ENCODE measurements at places on chromosomes 2 and 18.

DNA sequence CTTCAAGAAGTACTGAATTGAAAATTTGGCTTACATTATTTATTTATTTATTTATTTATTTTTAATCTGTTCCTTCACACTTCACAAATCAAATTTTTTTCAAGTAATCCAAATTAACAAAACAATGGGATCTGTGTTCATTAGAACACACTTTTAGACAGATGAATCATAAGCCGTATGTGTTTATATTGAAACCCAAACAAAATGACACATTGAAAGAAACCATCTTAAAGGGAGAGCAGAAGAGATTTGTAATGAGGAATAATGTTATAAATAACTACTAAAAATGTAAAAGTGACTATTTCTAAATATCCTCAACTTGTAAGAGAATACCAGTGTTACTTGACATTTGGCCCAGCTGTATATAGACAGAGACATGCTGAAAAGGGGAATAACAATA is 991.0 kb upstream of the CHAC2 start:
- no peak for DNase-seq

GRCh38 chr18:62420151-62420512 is 95.0 kb downstream of the TNFRSF11A start:
- DNase-seq = no peak

GRCh38 chr2:3420076-3420768 is 40.7 kb downstream of the TRAPPC12 start:
- peak; percentile 56 for DNase-seq

DNA sequence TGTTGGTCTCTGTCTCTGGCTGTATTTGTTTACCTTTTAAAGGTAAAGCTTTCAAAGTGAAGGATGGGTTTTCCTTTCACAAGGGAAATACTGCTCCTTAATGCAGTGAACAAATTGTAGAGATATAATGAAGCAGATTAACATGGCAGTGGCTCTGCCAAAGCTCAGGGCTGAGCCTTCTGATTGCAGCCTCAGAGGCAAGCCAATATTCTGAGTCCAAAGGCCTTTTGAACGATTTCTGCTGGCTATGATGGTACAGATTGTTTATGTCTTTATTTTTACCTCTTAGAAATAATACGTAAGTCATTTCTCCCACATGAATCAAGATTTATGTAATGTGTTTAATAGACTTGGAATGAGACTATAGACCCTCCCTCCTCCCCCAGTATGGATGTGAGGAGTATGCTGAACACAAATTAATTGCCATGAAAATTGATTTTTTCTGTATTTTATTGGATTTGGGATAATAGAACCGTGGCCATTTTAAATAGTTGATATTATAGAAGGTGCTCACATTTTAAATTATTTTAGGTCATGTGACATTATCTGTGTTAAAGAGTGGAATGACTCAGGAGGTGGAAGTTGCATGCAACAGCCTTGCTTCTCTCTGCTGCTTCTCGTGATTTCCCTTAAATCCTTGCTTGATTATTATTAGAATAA is 772 bp downstream of the SCN2A start:
- peak; percentile 18 for DNase-seq

DNA sequence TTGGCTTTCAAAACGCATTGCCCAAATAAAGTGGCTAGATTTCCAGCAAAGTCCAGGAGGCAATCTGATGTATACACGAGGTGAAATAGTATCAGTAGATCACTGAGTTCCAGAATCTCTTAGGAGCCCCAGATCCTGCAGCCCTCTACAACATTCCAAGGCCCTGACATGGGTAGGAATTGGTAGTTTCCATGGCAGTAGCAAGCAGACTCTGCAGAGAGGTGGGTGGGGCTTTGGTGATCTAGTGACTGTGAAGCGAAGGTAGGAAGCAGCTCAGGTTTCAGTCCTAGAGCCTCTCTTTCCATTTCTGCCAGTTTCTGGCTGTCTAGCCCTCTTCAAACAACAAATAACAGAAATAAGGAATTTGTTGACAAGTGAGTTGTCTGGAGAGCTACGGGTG is 13.8 kb upstream of the SGPP2 start:
- peak; percentile 28 for DNase-seq

DNA sequence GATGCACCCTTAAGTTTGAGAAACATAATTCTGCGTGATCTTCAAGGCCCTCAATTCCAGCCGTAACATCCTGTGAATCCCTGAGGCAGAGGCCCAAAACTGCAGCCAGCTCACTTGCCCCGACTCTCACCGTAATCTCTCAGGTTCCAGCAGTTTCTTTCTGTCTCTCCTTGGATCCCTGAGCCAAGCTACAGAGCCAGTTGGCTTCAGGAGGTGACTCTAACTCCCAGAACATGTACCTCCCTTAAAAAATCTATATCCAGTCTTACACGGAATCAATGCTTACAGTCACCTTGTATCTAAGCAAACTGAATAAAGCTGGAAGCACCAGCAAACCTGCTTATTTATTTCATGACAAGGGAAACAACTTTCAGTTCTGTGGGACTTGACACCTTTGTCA is 300.4 kb downstream of the SETBP1 start:
- no peak for DNase-seq

DNA sequence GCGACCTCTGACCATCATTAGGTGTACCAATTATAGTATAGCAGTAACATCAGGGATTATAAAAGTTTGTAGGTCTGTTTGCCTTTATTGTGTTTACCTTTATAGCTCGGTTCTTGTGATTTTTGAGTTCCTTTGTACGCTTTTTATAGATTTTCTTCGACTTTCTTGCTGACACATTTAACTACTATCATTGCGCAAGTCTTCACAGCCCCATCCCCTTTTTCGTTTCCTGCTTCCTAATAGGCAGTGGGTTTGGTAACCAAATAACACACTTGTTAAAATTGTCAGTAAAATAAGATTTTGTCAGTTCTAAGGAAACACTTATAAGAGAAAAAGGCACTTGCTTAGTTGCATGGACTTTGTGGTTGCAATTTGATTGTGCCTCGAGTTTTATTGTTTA is 541.5 kb downstream of the LRP1B start:
- DNase-seq = no peak

- no peak for DNase-seq
Measured at GRCh38 chr18:21484851-21485636, 115.5 kb downstream of the ESCO1 start.

DNA sequence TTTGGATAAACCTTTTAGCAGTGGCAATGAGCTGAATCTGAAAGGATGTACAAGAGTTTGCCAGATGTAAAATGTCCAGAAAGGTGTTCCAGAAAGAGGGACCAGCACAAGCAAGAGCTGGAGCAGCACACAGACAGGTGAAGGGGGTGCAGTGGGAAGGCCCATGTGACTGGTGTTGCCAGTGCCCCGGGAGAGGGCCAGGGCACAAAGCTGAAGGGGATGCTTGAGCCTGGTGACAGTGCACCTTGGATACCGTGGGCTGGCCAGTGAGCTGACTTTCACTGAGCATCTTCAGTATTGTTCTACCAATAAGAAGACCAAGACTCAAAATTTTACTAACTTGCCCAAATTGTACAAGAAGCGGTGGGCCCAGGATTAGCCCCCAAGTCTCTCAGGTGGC is 132.3 kb upstream of the ALPP start:
- no peak for DNase-seq

- no peak for DNase-seq
Measured at GRCh38 chr18:51398104-51398503, 200.6 kb upstream of the MEX3C start.

DNA sequence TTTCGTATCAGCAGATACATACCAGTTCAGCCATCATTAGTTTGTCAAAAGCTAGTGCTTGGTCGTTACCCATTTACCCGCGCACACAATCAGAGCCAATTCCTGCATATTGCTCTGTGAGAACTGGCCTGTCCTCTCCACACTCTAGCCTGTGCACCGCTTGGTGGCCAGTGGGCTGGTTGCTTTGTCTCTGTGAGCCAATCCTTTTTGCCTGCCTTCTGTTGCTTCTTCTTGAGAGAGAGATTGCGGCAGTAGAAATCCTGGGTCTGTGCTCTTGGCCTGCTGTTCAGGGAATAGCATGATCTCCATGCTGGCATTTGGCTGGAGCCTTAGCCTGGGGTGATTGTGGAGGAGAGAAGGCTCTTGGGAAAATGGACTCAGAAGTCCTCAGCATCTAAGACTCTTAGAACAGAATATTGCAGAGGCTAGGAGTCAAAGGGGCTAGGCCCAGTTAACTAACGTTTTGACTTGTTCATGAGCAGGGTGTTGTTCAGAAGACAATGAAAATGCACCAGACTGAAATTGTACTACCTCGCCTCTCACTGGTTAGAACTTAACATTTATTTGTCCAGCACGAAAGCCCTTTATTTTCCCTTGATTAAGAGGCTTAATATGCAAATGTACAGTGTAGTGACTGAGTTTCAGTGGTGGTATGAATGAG is 37.1 kb downstream of the MAP4K4 start:
- DNase-seq = peak; percentile 17

GRCh38 chr2:124027182-124027581 is 2.1 kb downstream of the CNTNAP5 start:
- DNase-seq = peak; percentile 89

- peak; percentile 59 for DNase-seq
Measured at GRCh38 chr2:218961229-218961628, 1.8 kb downstream of the CDK5R2 start.

DNA sequence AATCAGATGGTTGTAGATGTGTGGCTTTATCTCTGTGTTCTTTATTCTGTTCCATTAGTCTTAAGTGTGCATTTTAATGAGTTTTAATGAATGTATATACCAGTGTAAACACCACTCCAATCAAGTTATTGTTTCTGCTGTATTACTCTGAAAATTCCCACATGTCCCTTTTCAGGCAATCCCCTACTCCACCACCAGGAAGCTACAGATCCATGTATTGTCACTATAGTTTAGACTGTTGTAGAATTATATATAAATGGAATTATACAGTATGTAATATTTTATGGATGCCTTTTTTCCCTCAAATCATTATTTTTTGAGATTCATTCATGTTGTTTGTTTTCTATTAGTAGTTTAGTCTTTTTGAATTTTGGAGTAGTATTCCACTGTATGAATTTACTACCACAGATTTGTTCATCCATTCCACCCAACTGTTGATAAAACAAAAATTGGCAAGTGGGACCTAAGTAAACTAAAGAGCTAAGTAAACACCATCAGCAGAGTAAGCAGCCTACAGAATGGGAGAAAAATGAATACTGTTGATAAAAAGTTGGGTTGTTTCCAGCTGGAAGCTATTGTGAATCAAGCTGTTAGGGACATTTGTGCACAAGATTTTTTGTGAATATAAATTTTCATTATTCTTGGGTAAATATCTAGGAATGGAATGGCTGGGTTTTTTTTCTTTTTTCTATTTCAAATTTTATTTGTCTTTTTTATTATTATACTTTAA is 262.0 kb downstream of the CAMKMT start:
- no peak for DNase-seq

GRCh38 chr18:34600158-34600557 is 109.9 kb upstream of the DTNA start:
- DNase-seq = no peak

DNA sequence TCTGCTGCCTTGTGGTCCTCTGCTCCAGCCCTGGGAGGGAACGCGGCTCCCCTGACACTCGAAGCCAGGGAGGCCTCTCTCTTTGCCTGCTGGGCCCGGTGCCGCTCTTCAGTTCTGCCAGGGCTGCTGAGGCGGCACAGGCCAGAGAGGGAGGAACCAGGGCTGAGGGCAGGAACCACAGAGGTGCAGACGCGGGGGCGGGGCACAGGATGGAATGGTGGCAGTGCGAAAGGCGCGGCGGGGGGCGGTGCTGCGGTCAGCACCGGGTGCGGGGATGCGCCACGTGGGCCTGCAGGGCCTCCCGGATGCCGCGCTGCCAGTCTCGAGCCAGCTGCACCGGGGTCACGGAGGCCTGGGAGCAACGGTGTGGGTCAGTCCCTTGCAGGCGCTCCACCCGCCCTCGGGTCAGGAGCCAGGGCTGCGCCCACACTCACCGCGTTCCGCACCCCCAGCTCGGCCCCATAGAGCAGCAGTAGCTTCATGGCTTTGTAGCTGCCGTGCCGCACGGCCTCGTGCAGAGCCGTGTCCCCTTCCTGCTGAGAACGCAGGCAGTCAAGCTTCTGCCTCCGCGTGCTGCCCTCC is 4.4 kb downstream of the ANKRD23 start:
- peak; percentile 55 for DNase-seq

DNA sequence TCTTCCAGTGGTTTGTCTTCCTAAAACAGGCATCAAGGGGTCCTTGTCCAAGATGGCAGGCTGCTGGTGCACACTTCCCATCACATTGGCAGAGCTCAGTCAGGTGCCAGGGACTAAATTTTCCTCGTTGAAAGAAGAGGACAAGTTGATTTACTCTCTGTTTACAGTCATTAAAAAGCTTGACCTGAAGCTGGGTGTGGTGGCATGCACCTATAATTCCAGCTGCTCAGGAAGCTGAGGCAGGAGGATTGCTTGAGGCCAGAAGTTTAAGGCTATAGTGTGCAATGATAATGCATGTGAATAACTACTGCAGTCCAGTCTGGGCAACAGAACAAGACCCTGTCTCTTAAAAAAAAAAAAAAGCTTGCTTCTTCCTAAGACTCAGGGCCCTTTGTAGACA is 3.6 kb upstream of the PLB1 start:
- no peak for DNase-seq

DNA sequence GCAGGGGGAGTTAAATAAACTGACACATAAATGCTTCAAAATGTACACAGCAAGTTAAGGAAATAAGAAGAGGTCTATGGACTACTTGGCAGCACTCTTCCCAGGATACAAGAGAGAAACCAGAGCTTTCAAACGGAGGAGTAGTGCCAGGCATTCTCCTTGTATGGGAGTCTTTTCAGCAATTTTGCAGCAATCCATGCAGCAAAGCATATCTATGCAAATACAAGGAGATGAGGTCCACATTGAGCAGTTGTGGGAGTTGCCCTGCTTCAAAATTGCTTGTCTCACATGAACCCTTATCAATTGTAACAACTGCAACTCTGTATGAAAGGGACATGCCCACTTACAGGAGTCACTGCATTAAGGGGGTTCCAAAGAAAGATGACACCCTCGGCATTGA is 37.8 kb downstream of the SCN9A start:
- no peak for DNase-seq

DNA sequence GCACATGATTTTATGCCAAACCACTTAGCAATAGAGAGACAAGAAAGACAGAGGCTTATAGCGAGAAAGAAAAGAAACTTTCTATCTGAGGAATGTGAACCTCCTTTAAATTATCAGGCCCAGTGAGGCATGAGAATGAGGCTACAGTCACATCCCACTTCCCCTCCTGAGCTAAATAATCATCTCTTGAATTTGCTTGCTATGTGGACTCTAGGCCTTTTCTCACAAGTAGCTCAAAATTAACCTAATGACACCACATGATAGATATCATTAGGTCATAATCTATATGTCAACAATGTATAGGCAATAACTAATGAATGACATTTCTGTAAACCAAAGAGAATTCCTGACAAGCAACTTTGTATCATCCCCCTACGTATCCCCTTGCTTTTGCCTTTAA is 301.5 kb upstream of the MGAT5 start:
- no peak for DNase-seq
